ENCODE measurements at places on chromosomes 1 and 21. TPM values are rescaled to one million over a fixed set of nuclear protein-coding genes. Genes with fewer than 3 reads are reported as not detected.

- DNase-seq = no peak
Observed at GRCh38 chr21:29326914-29327554, 28.3 kb downstream of the BACH1 start.

DNA sequence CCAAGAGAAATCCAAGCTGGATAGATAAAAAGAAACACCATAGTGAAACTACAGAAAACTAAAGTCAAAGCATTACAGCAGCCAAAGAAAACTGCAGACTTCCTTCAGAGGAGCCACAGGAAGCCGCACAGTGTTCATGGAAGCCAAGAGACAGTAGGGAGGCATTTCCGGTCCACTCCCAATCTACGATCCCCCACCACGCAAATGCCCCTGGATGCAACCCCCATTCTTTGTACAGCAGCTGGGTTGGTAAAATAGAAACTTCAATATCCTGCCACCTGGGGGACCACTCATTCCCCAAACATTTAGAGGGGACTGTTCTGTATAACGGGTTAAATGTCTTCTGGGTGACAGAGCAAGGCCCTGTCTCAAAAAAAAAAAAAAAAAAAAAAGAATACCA is 43.9 kb upstream of the TSPEAR start:
- DNase-seq = no peak

The CYP2J2 gene
- 0.24 TPM for total RNA-seq

GRCh38 chr1:239243006-239243405 is 143.4 kb upstream of the CHRM3 start:
- DNase-seq = no peak

The B3GALNT2 gene
- total RNA-seq = 32.0 TPM

DNA sequence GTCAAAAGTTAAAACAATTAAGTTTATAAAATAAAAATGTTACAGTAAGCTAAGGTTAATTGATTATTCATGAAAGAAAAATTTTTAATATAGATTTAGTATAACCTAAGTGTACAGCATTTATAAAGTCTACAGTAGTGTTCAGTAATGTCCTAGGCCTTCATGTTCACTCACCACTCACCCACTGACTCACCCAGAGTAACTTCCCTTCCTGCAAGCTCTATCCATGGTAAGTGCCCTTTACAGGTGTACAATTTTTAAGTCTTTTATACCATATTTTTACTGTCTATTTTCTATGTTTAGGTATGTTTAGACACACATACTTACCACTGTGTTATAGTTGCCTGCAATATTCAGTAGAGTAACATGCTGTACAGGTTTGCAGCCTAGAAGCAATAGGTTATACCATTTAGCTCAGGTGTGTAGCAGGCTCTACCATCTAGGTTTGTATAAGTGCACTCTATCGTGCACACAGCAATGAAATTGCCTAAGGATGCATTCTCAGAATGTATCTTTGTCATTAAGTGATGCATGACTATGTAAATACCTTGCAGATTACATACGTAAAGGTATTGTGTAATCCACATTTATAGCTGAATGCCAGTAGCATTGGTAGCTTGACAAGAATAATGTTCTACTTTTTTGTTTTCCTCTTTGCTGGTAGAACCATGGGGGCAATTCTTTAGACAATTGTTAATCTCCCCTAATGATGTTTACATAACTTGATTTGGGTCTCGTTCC is 35.7 kb upstream of the GPR88 start:
- no peak for DNase-seq

DNA sequence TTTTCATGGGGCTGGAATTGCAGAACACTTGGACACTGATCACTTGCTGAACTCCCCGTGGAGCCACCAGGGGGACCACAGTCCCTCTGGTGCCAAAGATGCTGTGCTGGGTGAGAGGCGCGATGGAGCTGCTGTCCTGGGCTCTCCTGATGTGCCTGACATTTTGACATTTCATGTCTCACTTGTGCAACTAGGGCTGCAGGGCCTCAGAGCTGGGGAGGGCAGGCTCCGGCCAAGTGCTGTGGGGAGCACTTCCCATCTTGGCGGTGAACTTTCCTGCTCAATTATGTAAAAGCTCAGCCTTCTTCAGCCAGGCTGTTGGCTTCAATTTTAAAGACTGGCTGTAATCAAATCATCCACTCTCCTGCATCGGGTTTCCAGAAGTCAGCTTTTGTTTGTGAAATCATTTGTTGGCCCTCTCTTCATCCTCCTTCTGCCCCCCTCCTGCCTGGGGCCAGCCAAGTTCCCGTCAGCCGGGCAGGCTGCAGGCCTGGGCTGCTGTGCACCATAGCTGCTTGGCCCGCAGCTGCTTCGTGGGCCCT is 36.8 kb downstream of the KCNAB2 start:
- DNase-seq = no peak

The RAD54L gene
- total RNA-seq = 8.5 TPM

DNA sequence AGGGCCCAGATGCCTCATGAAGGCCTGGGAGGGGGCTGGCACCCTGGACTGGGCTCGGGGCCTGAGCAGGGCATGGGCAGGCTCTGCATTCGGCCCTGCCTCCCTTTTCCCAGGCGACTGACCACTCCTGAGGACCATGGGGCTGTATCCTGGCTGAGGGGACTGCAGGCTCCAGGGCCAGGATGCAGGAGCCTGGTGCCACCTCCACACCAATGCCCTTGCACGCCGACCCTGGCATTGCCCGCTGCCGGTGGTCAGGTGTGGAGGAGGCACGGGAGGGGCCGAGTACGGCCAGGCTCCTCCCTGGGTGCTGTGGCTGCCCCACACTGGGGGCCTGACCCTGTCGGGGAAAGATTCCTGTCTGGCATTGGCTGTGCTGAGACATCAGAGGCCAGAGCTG is 128.9 kb downstream of the SIK1 start:
- no peak for DNase-seq

DNA sequence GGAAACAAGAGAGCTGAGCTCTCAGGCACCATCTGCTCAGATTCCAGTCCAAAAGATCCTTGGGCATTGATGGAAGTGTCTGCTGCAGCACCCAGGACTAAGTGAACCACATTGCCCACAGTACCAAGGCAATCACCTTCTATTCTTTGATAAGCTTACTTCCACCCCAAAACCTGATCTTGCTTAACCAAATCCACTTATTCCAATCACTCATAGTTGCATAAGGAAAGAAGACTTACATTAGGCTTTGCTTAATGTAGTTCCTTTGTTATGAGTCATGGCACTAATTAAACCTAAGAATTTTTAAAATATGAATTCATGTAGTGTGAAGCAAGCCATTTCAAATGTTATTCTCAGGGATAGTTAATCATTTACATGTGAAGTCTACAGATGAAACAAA is 84.5 kb downstream of the UCHL5 start:
- no peak for DNase-seq

The LHX4 gene
- 0.34 TPM for total RNA-seq

The OR2T35 gene
- total RNA-seq = not detected

- DNase-seq = no peak
Observed at GRCh38 chr1:189627427-189627826, 850.2 kb downstream of the BRINP3 start.

Measured in A172 (cell line).